ENCODE measurements at places on chromosomes 3 and 15. TPM values are rescaled to one million over a fixed set of nuclear protein-coding genes. Genes with fewer than 3 reads are reported as not detected.

- no peak for DNase-seq
Observed at GRCh38 chr3:155046935-155047334, 33.2 kb upstream of the MME start.

- peak; percentile 69 for DNase-seq
Observed at GRCh38 chr3:141485641-141486495, 959 bp upstream of the RASA2 start.

- peak; percentile 99 for DNase-seq
Observed at GRCh38 chr3:111803123-111803593, 55.9 kb upstream of the PHLDB2 start.

DNA sequence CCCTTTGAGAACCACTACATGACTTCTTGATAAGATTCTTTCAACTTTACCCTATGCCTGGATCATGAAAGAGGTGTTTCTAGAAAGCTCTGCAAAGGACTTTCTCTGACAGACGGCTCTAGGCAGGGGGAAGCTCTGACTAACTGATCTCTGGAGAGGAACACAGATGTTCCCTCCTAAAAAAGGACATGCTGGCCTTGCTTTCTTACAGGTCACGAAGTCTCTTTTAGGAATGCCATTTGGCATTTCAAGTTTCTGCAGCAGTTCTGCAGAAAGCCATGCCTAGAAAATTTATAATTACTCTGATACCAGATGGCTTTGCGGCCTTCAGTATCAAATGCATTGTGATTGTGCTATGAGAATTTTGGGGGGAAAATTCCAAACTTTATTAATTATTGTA lies 275.4 kb upstream of the CTDSPL start:
- no peak for DNase-seq

DNA sequence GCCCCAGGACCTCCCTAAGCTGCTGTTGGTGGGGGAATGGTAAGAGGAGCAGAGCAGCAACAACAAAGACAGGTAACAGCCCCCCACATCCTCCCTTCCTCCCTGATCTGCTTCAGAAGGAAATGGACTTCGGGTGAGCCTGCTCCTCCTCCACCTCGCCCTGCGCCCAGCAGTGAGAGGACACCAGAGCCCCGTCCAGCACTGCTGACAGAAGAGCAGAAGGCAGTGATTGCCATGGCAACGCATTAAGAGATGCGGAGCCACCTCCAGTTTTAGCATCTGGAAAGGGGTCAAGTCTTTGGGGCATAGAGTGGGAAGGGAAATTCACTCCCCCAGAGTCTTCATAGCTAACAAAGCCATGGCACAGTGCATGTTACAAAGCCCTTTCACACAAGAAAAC lies 77.6 kb upstream of the HRH1 start:
- no peak for DNase-seq

GRCh38 chr3:150370122-150370602 lies 37.9 kb upstream of the TSC22D2 start:
- peak; percentile 96 for DNase-seq

- peak; percentile 81 for DNase-seq
Observed at GRCh38 chr3:18988614-18989229, 159.6 kb upstream of the KCNH8 start.

GRCh38 chr15:71757741-71758530 lies 52.4 kb upstream of the NR2E3 start:
- no peak for DNase-seq

GRCh38 chr3:178289544-178290160 lies 246.6 kb upstream of the KCNMB2 start:
- no peak for DNase-seq

The FBXO40 gene
- not detected for total RNA-seq

The CSNK1G1 gene
- total RNA-seq: 9.8 TPM

Data from PC-3 (cell line).